ENCODE measurements at places on chromosomes 13 and 19.

DNA sequence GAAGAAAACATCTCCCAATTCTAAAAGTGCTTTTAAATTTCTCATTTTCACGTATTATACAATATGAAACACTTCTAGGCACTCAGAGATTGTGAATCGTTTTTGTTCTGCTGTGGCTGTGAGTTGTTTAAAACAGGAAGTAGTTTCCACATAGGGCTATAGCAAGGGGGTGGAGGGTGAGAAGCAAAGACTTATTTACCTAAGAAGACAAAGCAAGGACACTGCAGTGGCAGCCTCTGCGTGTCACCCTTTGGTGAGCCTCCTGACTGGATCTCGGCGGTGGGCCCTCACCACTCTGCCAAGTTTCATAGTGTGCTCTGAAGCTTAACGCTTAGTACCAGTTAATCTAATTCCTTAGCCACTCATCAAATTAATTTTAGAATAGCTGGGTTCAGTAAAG, 56.8 kb downstream of the TNFSF13B start:
- peak; percentile 85 for DNase-seq

- peak; percentile 92 for DNase-seq
Observed at GRCh38 chr19:50333235-50333736, 4.1 kb upstream of the KCNC3 start.

- DNase-seq: no peak
Observed at GRCh38 chr19:2221250-2221831, 14.8 kb downstream of the PLEKHJ1 start.

DNA sequence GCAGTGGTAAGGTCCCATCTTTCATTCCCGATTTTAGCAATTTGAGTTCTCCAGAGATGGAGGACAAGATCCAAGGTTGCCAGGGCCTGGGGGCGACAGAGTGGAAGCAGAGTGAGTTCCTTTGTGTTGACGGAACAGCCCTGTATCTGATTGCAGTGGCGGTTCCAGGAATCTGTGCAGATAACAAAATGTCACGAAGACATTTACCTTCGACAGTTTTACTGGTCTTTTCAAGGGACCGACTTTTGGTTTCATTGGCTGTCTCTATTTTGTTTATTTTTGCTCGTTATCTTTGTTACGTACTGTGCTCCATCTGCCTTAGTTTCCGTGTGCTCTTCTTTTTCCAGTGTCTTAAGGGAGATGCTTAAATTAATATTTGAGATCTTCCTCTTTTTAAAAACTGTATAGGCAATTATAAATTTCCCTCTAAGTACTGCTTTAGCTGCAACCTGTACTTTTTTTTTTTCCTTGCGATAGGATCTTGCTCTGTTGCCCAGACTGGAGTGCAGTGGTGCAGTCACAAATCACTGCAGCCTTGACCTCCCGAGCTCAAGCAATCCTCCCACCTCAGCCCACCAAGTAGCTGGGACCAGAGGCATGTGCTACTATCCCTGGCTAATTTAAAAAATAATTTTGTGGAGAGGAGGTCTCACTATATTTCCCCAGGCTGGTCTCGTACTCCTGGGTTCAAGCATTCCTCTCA, 23.2 kb downstream of the KDM4B start:
- DNase-seq: no peak

DNA sequence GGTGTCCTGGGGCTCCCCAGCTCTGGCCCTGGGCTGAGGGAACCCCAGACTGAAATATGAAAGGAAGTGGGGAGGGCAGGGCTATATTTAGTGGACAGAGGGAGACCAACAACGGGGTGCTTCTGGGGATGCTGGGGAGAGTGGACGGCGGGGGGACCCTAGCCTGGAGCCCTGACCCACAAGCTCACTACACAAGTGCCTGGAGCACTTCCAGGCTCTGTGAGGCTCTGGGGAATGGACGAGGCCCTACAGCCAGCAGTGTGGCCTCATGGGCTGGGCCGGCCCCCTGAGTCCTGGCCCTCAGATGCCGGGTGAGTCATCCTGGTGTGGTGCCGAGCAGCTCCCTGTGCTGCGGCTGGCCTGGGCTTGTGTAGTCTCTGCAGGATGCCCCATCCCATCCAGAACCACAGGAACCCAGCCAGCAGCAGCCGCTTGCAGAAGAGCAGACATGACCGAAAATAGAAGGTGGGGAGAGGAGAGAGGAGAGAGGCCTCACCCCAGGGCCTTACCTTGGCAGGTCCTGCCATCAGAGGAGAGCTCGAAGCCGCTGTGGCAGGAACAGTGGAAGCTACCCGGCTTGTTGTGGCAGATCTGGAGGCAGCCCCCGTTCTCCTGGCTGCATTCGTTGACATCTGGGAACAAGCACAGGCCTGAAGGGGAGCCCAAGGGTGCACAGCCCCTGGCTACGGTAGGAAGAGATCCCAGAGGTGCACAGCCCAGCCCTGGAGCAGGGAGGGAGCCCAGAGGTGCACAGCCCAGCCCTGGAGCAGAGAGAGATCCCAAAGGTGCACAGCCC, 26.1 kb downstream of the GAS6 start:
- DNase-seq: no peak

GRCh38 chr13:95644601-95645052, at the start of gene DZIP1:
Gene DZIP1 (minus strand): TSS chr13:95644706. CDS start chr13:95642029, 2,677 bp downstream.
- DNase-seq: peak; percentile 74

- DNase-seq: peak; percentile 93
Observed at GRCh38 chr13:44397766-44398223, 24.2 kb downstream of the SERP2 start.

GRCh38 chr19:10604460-10604980, 17.4 kb upstream of the AP1M2 start:
- no peak for DNase-seq

GRCh38 chr19:13761423-13761822, 2.9 kb upstream of the MRI1 start:
- no peak for DNase-seq

- DNase-seq: peak; percentile 96
Observed at GRCh38 chr19:36772311-36773222, at the start of gene ZNF850. Gene ZNF850 (minus strand): TSS chr19:36772807. CDS start chr19:36762606, 10,201 bp downstream.

DNA sequence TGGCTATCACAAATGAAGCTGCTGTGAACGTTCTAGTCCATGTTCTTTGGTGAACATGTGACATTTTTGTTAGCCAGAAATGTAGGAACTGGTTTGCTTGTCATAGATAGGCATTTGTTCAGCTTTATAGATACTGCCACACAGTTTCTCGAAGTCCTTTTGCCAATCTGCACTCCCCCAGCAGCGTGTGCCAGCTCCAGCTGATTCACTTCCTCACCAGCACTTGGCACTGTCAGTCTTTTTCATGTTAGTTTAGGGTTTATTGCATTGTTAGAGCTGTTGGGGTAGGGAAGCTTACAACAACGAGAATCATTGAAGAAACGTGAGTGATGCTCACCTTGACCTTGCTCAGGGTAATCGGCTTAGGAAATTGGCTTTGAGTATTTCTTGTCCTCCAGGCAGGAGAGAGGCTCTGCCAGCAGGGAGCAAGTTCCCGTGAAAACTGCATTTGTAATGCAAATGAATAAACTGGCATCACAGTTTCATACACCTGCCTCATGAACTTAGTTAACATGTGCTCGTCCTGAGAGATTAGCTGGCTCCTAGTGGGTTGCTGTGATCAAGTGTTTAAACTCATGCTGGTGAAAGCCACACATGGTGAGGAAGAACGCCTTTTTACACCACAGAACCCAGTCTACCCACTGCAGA, 83.9 kb downstream of the ING1 start:
- DNase-seq: no peak

- peak; percentile 83 for DNase-seq
Observed at GRCh38 chr19:752652-753517, 2.0 kb downstream of the MISP start.

- no peak for DNase-seq
Observed at GRCh38 chr13:48532256-48532505, 699 bp downstream of the RCBTB2 start.

DNA sequence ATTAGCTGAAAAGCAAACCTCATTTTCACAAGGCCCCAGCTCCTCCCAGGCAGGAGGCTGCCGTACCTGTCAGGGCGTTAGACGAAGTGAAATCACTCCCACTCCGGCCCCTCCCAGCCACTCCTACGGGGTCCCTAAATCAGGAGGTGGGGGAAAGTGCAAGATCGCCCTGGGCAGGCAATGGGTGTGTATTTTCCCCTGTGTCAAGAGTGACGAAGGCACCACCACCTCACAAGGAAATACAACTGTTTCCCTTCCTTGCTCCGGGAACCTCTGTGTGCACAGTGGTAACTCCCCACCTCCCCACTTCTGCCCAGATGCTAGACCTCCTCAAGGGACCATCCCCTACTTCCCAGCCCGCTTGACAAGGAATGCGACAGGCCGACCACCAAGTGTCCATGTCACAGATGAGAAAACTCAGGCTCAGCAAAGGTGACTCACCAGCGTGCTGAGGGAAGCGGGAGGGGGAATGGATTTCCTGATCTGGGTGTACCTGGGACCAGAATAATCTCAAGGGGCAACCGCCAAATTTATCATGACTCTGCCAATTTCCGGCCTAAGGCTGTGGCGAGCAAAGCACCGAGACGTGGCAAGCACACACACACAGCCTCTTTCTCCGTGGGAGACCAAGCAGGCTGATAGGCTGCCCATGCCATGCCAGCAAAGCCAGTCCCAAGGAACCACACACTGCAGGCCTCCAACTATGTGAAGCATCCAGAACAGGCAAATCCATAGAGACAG, 7.3 kb downstream of the PPP6R1 start:
- peak; percentile 88 for DNase-seq

DNA sequence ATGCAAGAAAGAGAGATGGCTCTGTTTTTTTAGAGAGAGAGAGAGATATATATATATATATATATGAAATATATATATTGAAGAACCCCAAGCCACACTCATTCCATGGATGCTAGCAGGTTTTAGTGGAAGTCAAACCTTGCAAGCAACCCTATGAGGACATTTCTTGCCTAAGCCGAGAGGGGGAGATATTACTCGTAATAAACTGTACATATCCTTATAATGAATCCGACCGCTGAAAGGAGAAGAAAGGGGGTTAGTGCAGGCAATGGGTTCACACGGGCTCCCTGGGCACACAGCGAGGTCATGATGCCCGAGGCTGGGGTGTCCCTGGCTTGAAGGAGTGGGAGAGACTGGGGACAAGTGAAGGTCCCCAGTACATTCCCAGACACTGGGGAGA, 78.3 kb downstream of the IER2 start:
- DNase-seq: no peak
